H1 (cell line): ENCODE measurements at places on chromosomes 13 and 19. TPM values are rescaled to one million over a fixed set of nuclear protein-coding genes. Genes with fewer than 3 reads are reported as not detected.

DNA sequence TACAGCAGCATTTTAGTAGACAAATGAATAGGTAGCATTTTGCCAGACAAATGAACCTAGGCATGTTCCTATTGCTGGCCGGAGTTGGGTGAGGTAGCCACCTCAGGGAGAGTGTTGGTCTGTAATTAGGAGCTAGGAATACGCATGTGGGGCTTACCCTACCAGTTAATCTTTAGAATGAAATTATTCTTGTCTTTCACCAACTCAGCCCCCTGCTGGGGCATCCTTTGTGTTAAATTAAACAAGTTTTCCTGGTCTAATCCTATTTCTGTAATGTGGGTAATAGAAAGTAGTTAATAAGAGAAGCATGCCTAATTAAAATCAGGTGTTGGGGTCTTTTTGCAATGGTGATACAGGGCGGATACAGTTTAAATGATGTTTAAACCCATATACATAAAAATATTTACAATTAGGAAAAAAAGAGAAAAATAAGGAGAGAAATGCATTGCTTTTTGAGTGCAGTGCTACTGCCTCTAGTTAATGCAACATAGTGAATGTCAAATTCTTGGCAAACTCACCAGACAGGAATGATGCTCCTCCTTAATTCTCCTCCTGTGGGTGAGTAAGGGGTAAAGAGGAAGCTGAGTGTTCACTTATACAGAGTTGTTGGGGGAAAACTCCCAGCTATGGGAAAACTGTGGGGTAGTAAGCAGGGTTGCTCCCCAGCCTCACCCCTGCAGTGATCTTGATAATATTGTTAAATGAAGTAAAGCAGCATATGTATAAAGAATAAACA lies 276.4 kb upstream of the EDNRB start:
- DNase-seq = no peak

- no peak for DNase-seq
Measured at GRCh38 chr19:16369664-16370576, 45.3 kb downstream of the KLF2 start.

DNA sequence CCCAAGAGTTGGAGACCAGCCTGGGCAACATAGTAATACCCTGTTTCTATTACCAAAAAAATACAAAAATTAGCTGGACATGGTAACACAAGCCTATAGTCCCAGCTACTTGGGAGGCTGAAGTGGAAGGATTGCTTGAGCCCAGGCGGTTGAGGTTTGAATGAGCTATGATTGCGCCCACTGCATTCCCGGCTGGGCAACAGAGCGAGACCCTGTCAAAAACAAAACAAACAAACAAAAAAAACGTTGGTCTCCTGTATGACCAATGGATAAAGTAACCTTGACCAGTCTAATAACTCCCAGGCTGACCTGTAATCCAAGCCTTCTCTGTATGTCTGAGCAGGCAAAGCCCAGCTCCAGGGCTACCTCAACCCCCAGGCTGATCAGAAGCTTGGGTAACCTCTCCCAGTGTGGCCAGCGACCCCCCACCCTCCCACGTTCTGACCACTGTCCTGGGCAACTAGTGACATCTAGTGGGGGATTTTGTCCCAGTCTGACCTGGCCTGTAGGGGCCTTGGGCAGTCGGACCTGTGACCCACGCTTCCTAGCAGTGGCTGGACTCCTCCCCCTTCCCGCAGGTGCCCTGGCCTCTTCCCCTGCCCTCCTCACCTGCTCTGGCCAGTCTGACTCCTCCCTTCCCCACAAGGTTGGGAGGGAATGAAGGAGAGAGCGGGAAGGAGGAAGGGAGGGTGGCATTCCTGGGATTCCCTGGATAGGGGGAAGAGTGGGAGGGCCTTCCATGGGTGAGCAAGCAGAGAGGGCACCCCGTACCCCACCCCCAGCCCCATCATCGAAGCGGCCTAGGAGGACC lies 1.0 kb upstream of the BCAM start:
- no peak for DNase-seq

The IL4I1 gene
- total RNA-seq = 0.67 and 0.76 TPM in 2 replicates

The KL gene
- total RNA-seq = not detected in 2 replicates
